ENCODE measurements at places on chromosomes 3 and 15. TPM values are rescaled to one million over a fixed set of nuclear protein-coding genes. Genes with fewer than 3 reads are reported as not detected.

GRCh38 chr3:196969134-196969659 lies 564 bp upstream of the PIGZ start:
- DNase-seq = no peak

The ZNF660 gene
- polyA plus RNA-seq = 15.9 TPM

GRCh38 chr3:37670961-37671483 lies 190.7 kb upstream of the CTDSPL start:
- DNase-seq = no peak

GRCh38 chr15:68517285-68517761 lies 61.5 kb upstream of the CORO2B start:
- no peak for DNase-seq

The CIB2 gene
- 35.2 TPM for polyA plus RNA-seq

- DNase-seq = peak; percentile 72
These were observed 65.6 kb downstream of the RHCG start for GRCh38 chr15:89430530-89431341.

- no peak for DNase-seq
These were observed 37.3 kb upstream of the B3GALNT1 start for GRCh38 chr3:161142486-161142885.

- DNase-seq = no peak
These were observed 144.7 kb upstream of the GADL1 start for GRCh38 chr3:31039145-31039544.

- DNase-seq = no peak
These were observed 85.8 kb downstream of the CFAP20DC start for GRCh38 chr3:58963928-58964503.
